CD4-positive, alpha-beta T cell treated with Interleukin-2 at 100 ng/mL for 4 hours (primary cell): ENCODE measurements at places on chromosomes 13 and 19.

DNA sequence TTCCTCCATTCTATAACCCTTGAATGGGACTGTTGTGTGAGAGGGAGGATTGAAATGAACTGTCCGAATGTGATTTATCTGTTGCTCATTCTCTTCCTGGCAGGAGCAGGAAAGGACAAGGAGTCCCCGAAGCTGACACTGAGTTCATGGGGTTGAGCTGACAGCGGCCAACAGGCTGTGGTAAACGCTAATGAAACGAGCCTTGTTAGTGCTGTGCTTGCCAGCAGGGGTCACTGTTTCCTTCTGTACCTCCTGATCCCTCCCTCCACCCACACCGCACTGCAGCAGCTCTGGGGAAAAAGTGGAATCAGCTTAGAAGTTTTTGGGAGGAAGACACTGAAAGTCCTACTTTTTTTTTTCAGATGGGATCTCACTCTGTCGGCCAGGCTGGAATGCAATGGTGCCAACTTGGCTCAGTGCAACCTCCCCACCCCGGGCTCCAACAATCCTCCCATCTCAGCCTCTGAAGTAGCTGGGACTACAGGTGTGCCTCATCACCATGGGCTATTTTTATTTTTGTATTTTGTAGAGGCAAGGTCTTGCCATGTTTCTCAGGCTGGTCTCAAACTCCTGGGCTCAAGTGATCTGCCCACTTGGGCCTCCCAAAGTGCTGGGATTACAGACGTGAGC lies 6.7 kb upstream of the ZNF761 start:
- DNase-seq: peak; percentile 70

GRCh38 chr13:20263393-20264044 lies 31.4 kb upstream of the GJB6 start:
- no peak for DNase-seq

DNA sequence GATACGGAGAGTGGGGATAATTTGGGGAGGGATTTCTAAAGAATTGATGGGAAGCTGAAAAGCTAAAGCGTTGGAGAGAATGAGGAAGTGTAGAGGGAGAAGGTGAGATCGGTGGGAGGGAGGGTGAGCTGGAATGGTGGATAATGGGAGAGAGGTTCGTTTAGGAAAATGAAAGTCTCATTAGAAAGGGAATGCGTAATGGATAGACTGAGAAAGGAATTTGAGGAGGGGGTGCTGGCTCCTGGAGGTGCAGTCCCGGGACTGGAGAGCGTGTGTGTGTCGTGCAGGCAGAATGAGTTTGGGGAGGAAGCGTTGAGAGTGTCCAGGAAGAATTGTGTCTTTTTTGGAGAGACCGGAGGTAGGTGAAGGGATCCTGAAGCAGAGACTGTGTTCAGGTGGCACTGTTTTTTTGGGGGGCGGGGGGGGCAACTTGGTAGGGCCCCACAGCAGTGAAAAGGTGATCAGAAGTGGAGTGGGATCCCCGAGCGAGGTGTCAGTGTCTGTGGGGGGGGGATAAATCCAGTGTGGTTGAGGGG lies 1.4 kb downstream of the ACTN4 start:
- no peak for DNase-seq

- DNase-seq: no peak
Observed at GRCh38 chr13:22325761-22326160, 654.9 kb downstream of the FGF9 start.

GRCh38 chr13:110523838-110524540 lies 37.5 kb downstream of the RAB20 start:
- no peak for DNase-seq

DNA sequence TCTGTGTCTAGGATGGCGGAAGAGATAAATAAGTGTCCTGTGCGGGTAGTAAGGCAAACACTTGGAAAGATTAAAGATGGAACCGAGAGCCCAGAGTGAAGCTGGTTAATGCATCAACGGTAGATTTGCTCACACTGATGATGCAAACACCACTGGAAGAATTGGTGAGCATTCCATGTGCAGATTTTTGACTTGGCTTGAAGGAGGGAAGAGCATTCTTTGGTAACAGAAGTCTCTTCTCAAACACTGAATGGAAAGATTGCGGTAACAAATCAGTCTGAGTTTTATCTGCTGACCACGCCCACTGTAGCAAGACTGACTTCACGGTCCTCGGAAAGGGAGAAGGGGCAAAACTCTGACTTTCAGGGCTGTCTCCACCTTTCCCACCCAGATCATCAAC lies 112.5 kb downstream of the COL4A1 start:
- no peak for DNase-seq

DNA sequence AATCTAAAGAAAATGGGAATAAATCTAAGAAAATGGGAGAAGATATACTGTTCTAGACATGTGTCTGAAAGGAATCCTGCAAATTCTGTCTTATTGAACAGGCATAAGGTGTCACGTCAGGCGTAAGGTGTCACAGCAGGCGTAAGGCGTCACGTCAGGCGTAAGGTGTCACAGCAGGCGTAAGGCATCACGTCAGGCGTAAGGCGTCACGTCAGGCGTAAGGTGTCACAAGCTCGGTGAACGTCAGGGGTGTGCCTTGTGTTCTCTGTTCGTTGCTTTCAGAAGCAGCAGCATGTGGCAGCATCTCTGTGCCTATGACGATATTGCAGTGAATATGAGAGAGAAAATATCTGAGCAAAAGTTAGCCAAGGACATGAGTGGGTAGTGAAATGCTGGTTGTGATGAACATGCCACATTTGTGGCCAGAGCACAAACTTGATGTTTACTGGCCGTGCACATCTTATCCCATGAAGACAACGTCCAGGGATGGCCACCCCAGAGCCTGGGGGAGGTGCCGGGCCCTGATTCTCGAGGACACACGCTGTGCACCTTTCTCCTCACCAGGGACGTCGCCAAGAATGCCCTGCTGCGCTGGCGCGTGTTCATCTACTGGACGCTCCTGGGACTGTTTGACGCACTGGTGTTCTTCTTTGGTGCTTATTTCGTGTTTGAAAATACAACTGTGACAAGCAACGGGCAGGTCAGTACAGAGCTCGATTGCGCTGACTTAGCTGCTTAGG lies 107.0 kb upstream of the MCF2L start:
- no peak for DNase-seq

DNA sequence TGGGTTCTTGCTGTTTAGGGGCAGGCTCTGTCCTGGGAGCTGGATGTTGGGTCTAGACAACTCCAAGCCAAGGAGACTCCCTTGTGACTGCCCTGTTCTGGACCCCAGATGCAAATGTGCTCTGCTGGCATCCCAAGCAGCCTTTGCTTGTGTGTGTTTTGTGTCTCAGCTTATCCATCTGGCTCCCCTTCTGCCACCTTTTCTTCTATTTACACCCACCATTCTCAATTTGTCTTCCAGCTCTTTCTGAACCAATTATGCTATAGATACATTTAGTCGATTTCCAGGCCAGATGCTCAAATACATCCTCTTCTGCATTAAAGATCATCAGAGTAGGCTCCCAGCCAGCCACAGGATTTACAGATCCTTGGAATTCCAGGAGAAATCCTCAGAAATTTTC lies 115.0 kb upstream of the SLC7A1 start:
- no peak for DNase-seq

DNA sequence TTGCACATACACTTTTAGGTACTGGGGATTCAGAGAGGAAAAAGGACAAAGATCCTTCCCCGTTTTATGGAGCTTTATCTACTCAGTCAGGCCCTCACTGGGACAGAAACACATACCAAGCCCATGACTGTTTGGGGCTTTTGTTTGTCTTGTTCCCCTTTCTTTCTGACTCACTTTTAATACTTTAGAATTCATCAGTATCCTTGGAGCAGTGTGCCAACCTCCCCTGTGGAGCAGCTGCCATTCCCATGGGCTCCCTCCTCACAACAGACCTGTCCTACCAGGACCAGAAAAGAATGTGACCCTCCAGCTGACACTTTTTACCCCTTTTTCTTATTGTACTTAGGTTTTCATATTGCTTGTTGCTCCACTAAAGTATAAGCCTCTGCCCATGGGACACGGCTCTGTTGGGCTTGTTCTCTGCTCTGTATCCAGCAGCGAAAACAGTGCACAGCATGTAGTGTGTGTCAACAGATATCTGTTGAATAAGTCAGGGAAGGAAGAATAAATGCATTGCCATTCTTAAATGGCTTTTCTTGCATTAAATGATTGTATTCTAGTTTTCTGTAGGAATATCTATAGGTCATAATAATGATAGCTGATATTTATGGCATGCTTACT lies 431.1 kb downstream of the EFNB2 start:
- DNase-seq: no peak

GRCh38 chr19:14580623-14581237 lies 2.2 kb upstream of the CLEC17A start:
- no peak for DNase-seq

GRCh38 chr13:34933349-34933748 lies 8.7 kb upstream of the NBEA start:
- DNase-seq: no peak

DNA sequence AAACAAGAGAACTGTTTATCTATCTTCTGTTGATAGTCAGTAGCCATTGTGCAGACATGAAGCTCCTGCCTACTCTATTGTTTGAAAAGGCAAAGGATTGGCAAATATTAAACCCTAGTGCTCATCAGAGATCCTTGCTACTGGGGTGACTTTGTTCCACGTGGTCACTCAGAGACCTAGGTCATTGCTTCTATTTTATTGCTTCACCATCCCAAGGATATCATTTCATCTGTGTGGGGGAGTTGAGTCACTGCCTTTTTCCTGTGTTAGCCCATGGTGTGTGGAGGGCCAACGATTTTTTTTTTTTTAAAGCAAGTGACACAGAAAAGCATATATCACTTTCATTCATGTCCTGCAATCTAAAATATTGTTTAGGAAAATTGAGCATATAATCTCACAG lies 254.1 kb upstream of the RXFP2 start:
- no peak for DNase-seq

DNA sequence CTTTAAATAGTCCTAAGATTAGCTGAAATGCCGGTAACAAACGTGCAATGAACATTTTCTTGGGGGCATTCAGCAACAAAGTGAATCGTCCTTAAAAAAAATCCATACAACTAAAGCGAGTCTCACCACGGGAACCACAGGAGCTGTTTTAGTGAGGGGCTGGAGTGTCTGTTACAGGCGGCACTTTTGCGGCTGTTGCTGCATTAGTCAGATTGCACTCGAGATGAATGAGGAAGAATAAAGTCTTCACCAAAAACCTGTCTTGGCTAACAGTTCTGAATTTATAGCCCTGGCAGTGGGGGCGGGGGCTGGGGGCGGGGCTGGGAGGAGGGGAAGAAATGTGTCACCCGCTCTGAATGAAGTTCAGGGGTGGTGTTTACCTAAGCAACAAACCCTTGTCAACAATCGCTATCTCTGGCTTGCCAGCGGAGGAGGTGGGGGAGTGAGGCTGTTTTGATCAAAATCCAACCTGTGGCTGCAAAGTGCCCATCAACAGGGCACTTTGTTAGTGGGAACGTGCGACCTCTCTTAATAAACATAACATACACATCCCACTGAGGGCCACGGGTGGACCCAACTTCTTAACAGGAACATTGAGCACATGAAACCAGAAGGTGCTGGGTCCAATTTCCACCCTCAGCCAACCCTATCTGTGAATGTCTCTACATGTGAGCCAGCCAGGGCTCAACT lies 44.5 kb downstream of the RFX2 start:
- DNase-seq: peak; percentile 83

DNA sequence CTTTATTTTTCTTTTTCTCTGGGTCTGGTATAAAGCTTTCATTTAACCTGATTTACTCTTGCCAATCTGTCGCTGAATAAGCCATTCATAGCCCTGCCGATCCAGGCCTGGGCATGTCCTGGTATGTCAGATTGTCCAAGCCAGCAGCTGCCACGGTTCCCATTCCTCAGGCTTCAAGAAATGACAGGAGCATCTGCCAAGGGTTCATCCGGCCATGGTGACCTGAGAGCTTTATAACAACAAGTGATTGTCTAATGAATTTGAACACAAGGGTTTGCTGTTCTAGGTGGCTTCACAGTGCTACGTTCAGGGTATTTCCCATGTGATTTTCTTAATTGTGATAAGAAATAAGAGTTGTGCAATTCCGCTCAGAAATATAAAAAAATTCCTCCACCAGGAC lies 20.0 kb downstream of the PNMA8A start:
- DNase-seq: no peak

DNA sequence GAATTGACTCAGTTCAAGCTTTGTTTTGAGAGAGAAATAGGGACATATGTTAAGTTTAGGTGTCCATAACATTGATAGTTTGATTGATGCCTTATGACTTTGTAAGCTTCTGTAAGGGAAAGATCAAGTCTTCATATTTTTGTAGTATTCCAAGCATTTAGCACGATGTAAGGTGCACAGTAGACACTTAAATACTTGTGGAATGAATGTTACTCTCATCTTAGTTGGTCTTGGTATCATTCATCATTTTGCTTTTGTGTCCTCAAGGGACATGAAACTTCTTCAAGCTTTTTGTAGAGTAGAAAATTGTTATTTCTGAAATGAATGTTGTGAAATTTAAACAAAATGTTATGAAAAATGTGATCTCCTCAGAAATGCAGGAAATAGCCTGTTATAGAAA lies 10.1 kb downstream of the TDRD3 start:
- DNase-seq: no peak

GRCh38 chr13:89113744-89114143 lies 1442.6 kb downstream of the SLITRK5 start:
- no peak for DNase-seq

- DNase-seq: no peak
Observed at GRCh38 chr19:9848762-9849161, 13.6 kb downstream of the PIN1 start.

DNA sequence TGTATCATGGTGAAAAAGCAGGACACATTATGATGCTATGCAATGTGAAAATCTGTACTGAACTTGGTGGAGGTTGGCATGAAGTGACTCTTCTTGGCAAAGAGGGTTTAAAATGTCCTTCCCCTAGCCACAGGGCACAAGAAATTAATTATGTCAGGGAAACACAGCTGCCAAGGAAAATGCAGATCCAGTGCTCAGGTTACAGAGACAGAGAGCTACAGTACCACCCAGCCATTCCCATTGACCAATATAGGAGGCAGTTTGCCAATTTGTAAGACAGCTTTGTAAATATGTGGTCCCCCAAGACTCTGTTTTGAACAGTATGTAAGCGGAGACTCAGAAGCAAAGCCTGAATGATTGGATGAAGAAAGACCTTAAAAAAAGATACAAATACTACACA lies 69.4 kb upstream of the KLF12 start:
- no peak for DNase-seq

- DNase-seq: no peak
Observed at GRCh38 chr19:35046461-35046860, 4.9 kb downstream of the HPN start.

- DNase-seq: peak; percentile 8
Observed at GRCh38 chr19:7515645-7516151, at the start of gene ZNF358. Gene ZNF358 (plus strand): TSS chr19:7516103. CDS start chr19:7519243, 3,140 bp downstream.
